Stimulated activated CD4-positive, alpha-beta T cell treated with anti-CD3 and anti-CD28 coated beads, Interleukin-2, amount 100 ng/mL, for 24 hours (primary cell): ENCODE measurements at places on chromosomes 7 and 10.

DNA sequence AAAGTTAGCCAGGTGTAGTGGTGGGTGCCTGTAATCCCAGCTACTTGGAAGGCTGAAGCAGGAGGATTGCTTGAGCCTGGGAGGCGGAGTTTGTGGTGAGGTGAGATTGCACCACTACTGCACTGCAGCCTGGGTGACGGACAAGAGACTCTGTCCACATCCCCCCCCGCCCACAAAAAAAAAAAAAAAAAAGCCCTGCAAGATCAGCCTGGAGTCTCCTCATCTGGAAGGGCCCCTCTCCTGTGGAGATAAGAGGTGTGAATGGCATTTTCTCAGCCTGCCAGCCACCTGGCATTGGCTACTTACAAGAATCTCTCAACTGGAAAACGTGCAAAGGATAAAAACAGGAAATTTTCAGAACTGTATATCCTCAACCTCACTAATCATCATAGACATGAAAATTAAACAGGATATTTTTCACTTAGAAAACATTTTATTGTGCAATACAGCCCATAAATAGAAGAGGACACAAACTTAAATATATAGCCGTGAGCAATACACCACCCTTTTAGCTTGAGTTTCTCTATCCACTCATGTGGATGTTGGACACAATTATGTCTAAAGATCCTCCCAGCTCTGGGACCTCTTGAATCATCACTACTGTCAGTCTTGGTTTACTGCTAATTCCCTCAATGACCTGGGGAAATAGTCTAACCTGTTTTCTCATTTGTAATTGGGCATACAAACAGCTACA is 11.3 kb upstream of the TSPAN15 start:
- no peak for DNase-seq

DNA sequence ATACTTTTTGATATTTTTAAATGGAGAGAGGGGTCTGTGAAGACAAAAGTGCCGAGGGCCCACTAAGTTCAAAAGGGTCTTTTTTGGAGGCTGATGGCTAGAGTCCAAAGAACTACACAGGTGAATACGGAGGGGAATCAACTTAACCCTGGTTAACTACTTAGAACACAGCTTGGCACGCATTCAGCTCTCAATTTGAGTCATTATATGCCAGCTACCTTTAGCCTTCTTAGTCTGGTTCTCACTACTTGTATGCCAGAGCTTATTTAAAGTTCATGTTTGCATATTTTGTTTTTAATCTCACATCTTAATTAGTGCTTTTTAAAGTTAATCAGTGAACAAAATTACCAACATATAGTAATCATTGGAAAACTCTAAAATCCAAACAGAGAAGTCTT is 80.8 kb downstream of the VWDE start:
- DNase-seq: no peak

- no peak for DNase-seq
Observed at GRCh38 chr10:117259279-117259678, 18.4 kb downstream of the SLC18A2 start.

DNA sequence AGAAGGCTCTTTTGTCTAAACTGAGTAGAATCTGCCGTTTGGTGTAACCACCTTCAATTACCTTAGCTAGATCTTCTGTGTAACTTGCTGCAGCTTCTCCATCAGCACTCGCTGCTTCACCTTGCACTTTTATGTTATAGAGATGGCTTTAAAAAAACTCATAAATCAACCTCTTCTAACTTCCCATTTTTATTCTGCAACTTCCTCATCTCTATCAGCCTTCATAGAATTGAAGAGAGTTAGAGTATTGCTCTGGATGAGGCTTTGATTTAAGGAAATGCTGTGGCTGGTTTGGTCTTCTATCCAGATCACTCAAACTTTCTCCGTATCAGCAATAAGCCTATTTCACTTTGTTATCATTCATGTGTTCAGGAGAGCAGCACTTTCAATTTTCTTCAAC is 1131.9 kb upstream of the CELF2 start:
- no peak for DNase-seq
